NAMALWA (cell line): ENCODE measurements at places on chromosomes 16 and 17.
A peak's percentile ranks its signal among the peaks of the same experiment; 100 is the strongest.

DNA sequence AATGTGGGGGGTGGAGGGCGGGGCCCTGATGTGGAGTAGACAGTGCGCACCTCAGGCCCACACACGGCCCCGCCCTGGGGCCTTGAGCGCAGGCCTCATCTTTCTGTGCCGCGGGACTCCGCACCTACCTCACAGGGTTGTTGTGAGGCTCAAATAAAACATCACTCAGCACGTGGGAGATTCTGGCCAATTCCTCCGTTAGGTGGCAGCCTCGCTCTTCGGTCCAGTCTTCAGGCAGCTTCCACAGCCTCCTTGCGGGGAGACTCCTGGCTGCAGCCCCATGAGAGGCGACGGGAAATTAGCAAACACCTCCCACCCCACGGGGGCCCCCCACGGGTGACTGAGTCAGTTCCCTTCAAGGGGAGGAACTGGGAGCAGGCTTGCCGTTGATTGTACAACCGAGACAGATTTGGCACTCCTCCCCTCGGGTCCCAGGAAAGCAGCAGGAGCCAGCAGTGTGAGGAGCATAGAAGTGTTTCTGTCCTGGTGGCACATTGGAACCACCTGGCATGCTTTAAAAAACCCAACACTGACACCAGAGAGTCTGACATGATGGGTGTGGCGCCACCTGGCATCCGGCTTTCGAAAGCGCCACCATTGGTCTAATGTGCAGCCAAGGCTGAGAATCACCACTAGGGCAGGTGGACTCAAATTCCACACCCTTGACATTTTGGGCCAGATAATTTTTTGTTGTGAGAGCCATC, 7.6 kb downstream of the MRM1 start:
- DNase-seq: peak; percentile 57

- DNase-seq: no peak
Observed at GRCh38 chr17:45883063-45883462, 11.3 kb upstream of the MAPT start.

DNA sequence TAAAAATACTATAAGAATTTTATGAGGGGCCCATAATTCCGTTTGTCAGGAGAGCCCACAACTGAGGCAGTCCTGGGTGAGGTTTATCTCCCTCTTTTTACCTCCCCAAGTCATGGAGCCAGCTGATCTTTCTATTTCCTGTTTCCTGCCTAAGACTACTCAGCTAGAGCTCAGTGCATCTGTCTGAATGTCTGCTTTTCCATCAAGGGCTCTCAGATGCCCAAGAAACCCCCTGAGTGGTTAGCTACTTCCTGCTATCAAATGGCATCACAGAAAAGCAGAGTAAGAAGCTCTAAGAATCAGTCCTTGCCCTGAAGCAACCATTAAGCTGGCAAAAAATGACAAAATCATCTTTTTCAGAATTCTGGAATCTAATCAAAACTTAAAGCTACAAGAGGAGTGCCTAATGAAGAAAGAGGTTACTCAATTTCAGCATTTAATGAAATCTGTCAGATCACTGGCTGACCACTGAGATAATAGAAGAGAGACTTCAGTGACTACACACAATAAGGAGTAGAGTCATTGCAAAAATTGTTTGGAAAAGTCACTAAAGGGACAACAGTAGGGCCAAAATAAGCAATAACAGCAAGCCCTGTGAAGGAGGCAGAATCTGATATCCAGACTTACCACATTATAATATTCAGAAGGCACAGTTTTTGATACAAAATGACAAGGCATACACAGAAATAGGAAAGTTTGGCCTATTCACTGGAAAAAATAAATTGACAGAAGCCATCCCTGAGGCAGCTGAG, 150.1 kb downstream of the CYB561 start:
- DNase-seq: no peak

- DNase-seq: no peak
Observed at GRCh38 chr17:1616101-1616500, 12.5 kb downstream of the SLC43A2 start.

- DNase-seq: no peak
Observed at GRCh38 chr17:1047879-1048470, 51.0 kb downstream of the TIMM22 start.

DNA sequence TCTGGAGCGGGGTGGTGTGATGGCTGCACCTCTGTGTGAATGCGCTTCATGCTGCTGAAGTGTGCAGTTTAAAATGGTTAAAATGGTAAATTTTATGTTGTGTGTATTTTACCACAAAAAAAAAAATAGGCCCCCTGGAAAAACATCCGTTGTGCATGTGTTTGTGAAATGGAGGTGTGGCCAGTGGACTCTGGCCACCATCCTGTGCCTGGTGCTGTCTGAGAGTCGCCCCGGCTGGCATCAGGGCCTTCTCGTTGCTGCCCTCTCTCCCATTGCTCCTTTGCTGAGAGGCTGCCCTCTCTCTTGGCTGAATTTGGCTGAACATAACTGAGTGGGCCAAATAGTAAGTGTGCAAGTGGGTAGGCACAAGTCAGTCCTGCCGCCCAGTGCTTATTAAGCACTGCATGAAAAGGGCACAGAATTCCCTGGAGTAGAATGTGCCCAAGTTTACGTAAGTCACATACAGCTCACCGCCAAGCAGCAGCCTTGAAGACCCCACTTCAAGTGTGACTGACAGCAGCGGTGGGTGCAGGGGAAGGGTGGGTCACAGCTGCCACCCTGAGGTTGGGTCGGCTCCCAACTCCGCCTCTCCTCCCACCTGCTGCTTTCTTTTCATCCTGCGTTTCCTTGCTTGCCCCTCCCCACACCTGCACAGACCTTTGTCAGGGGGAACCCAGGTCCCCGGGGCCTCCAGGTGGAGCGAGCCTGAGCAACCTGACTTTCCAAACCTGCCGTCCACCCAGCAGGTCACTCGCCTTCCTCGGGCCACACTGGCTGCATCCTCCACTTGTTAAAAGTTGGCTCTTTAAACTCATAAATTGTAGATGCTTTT, 46.8 kb downstream of the FOXK2 start:
- DNase-seq: no peak
